Anterior cingulate cortex (tissue), 58 donors: ENCODE measurements at places on chromosomes 2 and 18.

- no peak for DNase-seq
Measured at GRCh38 chr2:69644506-69644979, 1.0 kb upstream of the AAK1 start.

- DNase-seq, result no peak
Measured at GRCh38 chr2:206198677-206199076, 39.0 kb downstream of the EEF1B2 start.

DNA sequence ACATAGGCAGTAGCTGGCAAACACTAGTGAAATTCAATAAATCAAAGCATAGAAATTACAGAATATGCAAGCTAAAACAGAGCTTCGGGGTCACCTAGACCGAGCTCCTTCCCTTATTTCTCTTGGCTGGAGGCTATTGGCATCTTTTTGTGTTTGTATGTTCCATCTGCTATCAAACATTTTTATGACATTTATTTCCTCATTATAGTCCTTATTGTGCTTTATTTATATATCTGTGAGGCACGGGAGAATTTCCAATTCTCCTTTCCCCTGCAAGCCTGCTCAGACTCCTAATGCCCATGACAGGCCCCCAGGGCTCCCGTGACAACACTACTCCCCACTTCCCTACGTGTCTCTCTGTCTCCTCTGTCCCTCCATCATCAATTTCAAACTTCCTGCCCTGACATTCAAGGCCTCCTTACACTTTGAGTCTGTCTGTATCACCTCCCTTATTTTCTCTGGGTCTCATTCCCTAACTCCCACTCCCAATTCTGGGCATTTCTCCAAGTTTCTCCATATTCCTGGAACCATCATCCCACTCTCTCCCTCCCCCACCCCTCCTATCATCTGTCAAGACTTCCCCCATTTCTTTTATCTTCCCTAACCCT, 316.9 kb downstream of the OSR1 start:
- DNase-seq, result no peak

- no peak for DNase-seq
Measured at GRCh38 chr18:13809043-13809430, 14.9 kb upstream of the MC5R start.

DNA sequence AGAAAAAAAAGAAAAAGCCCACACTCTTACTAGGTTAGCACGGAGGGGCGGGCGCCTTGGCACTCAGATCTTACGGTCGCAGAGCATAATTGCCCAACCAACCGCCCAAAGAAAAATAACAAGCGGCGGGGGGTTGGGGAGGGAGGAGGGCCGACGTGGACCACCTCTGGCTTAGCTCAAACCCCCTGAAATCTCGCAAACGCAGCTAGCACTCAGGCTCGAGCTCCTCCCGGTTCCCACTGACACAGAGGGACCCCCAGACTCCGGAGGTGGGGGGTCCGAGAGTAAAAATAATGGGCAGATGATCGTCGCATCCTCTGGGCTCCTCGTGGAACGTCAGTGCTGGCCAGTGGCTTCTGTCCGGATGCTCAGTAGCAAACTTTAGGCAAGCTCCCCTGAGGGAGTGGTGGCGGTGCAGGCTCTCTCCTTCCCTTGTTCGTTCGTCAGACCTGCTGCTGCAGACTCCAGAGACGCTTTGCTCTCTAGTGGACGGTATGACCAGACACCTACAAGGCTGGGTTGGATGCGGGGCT, 12.0 kb downstream of the CATIP start:
- DNase-seq, result no peak

DNA sequence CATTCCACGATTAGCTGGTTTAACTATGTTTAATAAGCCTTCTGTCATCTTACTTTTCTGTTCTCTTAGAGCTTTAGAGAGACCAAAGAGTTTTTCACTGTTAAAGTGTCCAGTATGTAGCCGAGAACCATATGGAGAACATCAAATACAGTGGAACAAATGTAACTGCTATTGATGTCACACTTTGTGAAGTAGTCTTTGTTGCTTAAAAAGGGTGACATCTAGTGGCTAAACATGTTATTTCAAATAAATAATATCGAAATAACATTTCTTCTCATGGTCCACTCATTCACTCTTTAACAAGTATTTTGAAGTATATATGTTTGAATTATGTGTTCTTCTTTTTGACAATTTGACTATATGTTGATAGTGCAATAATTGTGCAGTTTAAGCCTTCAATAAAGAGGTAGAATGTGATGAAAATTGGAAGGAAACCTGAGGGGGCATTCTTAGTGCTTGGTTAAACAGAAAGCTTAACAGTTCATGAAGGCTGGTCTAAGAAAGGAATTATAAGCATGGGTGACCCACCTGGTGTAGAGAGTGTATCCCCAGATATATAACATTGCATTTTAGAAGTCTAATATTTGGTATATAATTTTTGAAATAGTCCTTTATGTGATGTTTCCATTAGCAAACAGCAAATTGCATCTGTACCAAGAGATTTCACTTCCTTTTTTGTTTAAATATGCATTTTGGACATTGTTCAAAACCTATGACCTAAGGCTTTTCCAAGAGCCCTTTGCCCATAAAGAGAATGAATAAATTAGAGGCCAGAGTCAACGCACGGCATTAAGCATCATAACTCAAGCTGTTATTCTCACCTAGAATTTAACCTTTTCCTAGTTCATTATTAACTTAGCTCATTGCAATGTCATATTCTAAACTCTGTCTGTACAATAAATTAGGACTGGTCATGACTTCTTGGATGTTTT, 112.1 kb downstream of the KYNU start:
- DNase-seq, result no peak

DNA sequence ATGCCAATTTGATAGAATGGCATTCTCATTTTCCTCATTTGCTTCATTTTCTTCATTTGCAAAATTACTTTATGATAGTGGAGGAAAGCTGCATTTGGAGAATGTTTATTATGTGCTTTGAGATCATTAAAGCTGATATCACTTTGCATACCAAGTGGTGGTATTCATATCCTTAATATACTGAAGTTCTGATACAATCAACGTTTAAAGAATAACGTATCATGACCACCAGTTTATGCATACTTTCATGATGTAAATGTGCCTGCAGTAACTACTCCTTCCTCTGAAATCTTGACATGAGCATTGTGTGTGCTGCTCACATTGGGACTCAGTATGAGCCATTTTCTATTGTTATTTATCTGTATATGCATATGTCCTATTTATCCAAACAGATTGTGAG, 302.1 kb downstream of the ARHGAP15 start:
- DNase-seq, result no peak

- DNase-seq, result no peak
Measured at GRCh38 chr2:160426604-160427003, 67.0 kb downstream of the RBMS1 start.

GRCh38 chr2:236249066-236249465, 15.1 kb downstream of the ASB18 start:
- DNase-seq, result no peak

GRCh38 chr2:120712180-120712681, 23.4 kb upstream of the GLI2 start:
- DNase-seq, result no peak

DNA sequence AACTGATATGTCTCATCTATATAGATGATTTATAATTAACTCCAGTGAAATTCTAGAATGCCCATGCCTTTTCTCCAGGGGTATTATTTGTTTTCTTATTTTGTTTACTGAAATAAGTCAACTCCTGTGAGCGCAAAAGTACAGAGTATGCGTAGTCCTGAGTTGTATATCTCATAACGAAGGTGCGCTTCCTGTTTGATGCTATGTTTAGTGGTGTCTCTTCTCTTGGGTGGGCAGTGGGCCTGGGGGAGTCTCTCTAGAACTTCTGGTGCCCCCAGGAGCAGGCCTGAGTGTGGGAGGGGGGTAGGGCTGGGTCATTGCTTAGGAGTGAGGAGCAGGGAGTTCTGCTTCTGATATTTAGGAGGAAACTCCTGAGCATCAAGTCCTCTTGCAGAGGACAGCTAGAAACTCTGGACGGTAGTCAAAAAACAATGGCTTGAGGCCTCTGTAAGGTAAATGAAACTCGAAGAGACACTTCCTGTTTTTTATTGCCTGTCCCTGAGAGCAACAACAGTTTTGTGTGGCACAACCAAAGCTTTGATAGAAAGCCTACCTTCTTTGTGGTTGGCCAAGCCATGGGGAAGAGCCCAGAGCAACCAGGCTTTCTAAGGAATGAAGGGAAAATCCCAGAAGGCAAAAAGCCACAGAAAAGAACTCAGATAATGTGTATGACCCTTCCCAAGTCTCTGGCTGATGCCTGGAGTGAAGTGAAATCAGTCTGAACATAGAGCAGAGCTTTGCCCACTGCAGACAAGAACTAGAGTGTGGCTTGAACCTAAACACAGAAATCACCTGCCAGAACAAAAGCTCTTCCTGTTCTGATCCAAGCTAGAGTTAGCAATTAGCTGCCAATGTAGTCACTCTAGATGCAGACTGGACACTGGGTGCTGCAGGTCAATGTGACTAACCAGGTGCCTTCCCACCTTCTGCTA, 8.5 kb upstream of the SP140L start:
- DNase-seq, result no peak

DNA sequence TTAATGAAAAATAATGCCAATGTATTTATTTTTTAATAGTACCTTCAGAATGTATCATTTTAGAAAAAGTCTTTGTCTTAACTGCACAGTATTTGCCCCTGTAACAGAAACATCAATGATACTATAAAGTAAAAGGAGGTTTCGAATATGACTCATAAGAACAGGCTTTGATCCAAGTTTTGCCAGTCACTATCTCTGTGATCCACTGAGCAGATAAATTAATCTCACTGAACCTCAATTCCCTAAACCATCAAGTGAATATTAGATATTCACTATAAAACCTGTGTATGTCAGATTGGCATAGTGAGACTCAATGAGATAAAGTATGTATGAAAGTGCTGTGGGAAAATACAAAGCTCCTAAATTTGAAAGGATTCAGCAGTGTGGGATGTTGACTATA, 292.1 kb downstream of the EXOC6B start:
- DNase-seq, result no peak

GRCh38 chr2:207482630-207483029, 47.1 kb upstream of the CREB1 start:
- DNase-seq, result no peak

DNA sequence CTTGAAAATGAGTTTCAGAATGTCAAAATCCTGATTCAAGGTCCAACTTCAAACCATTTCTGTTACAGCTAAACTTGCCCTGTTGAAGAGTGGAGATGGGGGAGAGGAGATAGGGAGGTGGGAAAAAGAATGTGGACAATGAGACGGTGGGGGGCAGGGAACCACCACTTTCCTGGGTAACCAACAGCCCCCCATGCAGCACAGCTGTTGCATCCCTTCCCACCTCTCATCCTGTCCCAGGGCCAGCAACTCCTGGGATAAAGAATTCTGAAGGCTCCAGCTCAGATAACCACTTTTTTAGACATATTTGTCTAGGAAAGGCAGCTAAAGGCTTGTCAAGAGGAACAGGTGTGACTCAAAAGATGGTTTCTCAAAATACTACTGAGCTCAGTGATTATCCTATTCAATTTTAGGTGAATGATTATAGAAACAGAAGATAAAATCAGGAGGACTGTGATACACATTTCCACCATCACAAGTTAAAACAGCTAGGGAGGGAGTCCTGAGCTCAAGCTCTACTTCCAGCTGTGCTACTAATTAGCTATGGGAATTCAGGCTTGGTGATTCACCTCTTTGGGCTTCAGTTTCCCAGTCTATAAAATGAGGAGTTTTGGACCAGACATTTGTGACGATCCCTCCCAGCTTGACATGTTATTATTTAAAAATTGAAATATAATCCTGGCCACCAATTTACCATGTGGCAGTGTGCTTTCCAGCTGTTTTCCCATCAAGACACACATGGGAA, 36.3 kb downstream of the HDHD2 start:
- no peak for DNase-seq

- DNase-seq, result no peak
Measured at GRCh38 chr18:3219631-3220335, at the start of gene MYOM1. TSS of gene MYOM1 (minus strand) at chr18:3219968. CDS start at chr18:3215223, 4,745 bp downstream.

- no peak for DNase-seq
Measured at GRCh38 chr18:79620576-79621165, 58.9 kb upstream of the CTDP1 start.

- no peak for DNase-seq
Measured at GRCh38 chr2:218230882-218231281, 13.9 kb downstream of the ARPC2 start.

- DNase-seq, result no peak
Measured at GRCh38 chr2:120014226-120014980, 1.5 kb downstream of the EPB41L5 start.

GRCh38 chr2:47008381-47009252, 93.0 kb upstream of the MCFD2 start:
- no peak for DNase-seq

GRCh38 chr2:181169503-181169902, 189.1 kb downstream of the UBE2E3 start:
- DNase-seq, result no peak

DNA sequence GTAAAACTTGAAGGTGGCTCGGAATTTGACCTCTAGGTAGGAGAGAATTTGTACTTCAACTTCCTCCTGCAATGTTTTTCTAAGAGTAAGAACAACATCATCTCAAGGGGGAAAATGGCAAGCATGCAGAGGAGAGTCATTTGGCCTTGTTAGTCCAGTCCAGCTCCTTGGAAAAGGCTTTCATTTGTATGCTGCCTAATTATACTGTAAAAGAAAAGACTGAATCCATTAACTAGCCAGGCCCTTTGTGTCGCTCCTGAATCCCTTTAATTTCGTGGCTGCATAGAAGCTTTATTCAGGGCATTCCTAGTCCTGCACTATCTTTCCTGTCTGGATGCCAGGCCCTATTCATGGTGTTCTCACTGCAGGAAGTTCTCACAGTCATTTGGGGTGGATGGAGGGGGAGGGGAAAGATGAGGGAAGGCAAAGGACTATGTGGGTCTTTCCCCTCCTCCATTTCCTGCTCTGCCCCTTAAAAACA, 36.0 kb downstream of the PHLPP1 start:
- DNase-seq, result peak; percentile 5

DNA sequence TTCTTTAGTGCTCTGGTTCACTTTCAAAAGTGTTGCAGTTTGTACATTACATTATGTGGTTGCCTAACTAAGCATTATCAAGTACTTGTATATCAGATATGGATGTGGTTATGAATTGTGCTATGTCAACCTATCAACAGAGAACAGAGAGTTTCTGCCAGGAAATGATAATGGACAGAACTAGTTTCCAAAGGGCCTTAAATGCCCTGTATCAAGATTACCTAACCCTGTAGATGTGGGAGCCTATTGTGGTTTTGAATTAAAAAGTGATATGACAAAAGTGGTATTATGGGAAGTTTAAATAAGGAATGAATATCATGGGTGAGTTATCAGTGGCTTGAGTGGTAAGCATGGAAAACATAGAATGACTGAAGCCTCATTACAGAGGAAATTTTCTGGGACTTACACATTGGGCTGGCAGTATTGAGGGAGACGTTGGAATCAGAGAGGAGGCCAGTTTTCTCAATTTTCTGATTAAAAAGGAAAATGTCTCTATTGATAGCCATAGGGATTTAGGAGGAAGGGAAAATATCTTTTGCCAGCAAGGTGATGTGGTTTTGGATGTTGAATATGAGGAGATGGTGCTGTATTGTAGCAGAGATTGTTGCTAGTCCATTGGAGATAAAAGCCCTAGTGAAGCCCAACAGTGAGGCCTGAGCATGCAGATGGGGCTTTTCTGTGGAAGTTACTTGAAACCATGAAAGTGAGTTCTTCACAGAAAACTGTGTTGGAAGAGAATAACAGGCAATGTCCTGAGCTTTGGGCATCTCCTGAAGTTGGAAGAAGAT, 140.7 kb downstream of the TTC27 start:
- no peak for DNase-seq
